ENCODE measurements at places on chromosomes 4 and X.
A peak's percentile ranks its signal among the peaks of the same experiment; 100 is the strongest.

GRCh38 chr4:101724093-101724492 lies 66.4 kb upstream of the BANK1 start:
- DNase-seq, result no peak

DNA sequence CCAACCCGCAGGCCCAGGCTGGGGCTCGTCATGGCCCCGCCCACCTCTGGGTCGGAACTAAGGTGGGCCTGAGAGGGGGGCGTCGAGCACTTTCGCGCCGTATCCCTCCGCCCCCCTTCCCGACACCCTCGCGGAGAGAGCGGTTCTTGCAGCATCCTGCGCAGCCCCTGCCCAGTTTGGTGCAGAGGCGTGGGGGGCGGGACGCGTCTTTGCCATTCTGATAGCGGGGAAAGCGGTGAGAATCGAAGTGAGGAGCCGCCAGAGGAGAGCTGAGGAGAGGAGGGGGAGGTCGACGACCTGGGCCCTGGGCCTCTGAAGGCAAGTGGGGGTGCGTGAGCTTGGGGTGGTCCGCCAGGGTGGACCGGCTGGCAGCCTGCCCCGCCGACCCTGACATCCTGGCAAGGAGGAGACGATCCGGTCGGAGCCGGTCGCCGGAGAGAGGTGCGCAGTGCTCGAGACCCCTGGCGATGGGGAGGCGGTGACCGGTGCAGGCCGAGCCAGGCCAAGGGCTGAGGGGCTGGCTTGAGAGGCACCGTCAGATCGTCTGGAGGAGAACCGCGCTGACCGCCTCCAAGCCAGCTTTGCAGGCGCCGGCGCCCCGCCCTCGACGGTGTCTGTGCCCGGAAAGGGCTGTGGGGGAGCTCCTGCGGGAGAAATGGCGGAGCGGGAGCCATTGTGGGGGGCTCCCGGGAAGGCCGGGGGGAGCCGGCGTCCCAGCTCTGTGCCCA lies 25.5 kb downstream of the GPRASP3 start:
- DNase-seq, result no peak

- no peak for DNase-seq
These were observed 272.2 kb downstream of the FRMPD4 start for GRCh38 chrX:12410523-12410922.

DNA sequence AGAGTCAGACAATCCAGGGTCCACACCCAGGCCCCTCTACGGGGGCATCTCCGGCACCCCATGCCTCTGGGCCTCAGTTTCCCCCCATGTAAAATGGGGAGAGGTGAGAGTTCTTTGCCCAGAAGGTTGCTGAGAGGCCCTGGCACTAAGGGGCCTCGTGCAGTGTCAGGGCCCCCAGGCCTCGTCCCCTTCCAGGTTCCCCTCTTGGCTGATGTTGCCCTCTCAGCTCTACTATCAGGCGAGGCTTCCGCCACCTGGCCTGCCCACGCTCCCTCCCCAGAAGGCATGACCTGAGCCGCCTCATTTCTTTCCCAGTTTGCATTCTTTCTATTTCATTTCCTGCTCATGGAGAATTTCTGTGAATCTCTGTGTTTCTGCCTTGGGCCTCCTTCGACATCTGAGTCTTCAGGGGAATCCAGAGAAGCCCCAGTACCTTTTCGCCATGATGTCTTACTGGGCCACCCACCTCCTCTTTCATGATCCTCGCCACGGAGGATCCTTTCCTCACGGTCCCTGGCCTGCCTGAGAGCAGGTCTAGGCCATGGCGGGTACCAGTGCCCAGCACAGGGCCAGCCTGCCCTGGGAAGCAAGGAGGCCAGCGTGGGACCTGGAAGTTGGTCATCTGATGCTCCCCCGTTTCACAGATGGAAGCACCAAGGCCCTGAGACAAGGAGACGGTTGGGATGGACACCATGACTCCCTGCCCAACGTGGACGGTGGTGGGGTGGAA lies 21.9 kb upstream of the MRFAP1 start:
- no peak for DNase-seq

- DNase-seq, result no peak
These were observed 36.9 kb downstream of the HMX1 start for GRCh38 chr4:8834681-8835220.

DNA sequence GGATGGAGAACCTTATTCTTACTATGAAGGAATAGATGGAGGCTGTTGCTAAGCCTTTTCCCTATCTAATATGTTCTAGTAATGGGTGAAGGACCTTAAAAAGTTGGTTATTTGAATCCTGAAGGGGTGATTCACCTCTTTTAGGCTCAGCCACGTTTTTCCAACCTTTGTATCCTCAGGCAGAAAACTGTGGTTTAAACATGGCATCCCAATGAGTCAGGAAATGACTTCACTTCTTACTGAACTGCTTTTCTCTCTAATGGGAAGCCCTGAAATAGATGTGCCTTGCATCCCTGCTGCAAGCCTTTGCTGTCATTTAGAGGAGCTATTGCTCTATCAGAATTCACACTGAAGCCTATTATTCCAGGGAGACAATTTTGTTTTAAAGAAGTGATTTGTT lies 191.0 kb upstream of the ARX start:
- DNase-seq, result no peak

- no peak for DNase-seq
These were observed 342.7 kb downstream of the PDGFC start for GRCh38 chr4:156628858-156629257.

DNA sequence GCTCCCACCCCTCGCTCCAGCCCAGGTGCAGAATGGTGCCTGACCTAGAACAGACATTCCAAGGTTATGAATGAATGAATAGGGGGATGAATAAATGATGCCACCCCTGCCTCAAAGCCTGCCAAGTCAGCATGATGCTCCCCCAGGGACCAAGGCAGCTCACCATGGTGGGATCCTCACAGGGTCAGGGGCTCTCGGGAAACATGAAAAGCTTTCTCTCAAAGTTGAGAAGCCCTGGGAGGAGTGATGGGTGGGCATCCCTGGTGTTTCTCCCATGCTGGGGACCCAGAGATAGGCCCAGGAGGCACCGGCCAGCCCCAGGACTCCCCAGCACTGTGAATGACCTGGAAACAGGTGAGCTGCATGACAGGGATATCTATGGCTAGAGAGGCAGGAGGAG lies 58.9 kb downstream of the HTRA3 start:
- DNase-seq, result no peak

GRCh38 chrX:131617182-131617581 lies 73.3 kb downstream of the OR13H1 start:
- no peak for DNase-seq

- DNase-seq, result no peak
These were observed 46.9 kb upstream of the PABPC1L2A start for GRCh38 chrX:73126240-73126639.

DNA sequence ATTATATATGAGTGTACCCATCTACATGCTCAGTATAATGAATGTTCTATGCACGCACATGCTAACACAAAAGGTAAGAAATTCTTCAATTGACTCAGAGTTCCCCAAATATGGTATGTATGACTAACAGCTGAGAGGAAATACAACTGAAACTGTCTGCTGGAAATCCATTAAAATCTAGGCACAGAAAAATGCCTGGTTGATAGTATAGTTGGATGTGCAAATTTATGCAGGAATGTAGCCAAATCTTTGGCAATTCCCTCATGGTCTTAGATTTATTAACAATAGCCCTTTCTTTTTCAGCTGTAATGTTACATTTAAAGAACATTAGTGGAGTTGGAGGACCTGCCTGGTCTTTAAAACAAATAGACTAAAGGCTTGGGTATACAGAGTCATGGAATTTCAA lies 5.5 kb downstream of the CAMK2D start:
- DNase-seq, result no peak

DNA sequence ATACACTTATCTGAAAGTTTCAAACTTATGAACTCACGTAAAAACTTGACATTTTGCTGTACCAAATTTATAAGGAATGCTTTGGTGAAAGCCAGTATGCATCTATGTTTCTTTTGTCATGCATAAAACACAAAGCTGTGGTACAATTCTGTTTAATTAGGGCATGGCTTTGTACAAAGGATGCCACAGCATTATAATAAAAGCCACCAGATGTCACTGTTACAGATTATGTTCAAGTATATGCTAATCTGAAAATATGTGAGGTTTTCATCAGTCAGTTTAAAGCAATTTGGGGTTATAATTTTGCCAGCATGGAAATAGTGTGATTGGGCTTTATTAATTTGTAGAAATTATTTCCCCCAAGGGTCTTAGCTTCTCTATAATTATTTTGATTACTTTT lies 69.0 kb downstream of the ATOH1 start:
- DNase-seq, result no peak

DNA sequence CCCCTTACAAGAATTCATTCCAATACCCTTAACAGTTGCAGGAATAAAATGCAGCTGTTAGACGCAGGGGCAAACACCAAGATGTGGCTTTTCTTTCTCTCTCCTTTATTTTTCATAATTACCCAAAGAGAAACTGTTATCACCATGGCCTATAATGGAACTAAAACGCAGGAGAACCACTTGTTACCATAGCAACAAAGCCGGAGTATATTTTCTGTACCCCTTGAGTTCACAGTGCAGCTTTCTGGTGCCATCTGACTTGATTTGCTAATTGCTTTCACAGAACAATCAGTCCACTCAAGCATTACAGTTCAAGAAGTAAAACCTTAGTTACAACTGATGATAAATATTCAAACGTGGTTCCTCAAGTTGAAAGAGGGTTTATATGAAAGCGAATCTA lies 157.9 kb downstream of the AMELX start:
- DNase-seq, result no peak

GRCh38 chrX:76279007-76279406 lies 106.1 kb downstream of the PBDC1 start:
- DNase-seq, result peak; percentile 7

DNA sequence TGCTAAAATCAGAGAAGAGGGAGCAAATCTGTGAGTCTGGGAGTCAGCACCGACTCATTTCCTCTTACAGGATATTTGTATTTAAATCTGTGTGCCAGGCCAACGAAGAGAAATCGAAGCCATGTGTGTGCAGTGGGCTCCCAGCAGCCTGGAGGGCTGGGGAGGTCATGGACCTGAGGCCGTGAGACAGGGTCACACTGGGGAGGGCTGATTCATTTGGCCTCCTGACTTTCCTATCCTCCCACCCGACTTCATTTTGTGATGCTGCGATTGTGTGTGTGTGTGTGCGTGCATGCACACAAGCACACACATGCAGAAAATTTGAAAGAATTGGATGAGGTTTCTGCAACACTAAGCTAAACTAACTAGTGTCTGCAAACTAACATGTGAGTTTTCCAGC lies 48.7 kb upstream of the STX18 start:
- DNase-seq, result no peak

DNA sequence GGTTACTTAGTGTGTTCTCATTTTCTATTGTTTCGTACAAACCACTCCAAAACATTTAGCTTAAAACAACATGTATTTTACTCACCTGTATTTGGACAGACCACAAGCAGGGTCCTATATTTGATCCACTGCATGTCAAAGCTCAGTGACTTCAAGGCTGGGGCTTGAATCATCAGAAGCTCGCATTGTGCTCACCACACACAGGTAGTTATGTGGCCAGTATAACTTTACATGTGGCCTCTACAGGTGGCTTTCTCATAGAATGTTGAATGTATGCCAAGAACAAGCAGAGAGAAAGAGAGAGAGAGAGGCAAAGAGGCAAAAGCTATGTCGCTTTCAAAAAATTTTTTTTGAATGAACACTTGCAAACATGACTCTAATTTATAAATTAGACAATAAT lies 107.6 kb downstream of the QRFPR start:
- DNase-seq, result no peak

- DNase-seq, result no peak
These were observed 105.8 kb upstream of the MAGEB18 start for GRCh38 chrX:26032111-26032912.

- DNase-seq, result no peak
These were observed 332.7 kb downstream of the MID1IP1 start for GRCh38 chrX:39133971-39134370.

- no peak for DNase-seq
These were observed 317.1 kb upstream of the GALNT7 start for GRCh38 chr4:172851534-172851933.

- no peak for DNase-seq
These were observed at the start of gene ZNF185 for GRCh38 chrX:152897222-152898131. Gene ZNF185 (plus strand): TSS chrX:152898067. CDS start chrX:152914490, 16,423 bp downstream.

- no peak for DNase-seq
These were observed 13.2 kb upstream of the CLDN24 start for GRCh38 chr4:183335369-183335940.

- DNase-seq, result peak; percentile 52
These were observed 206.0 kb downstream of the BCOR start for GRCh38 chrX:39891781-39892180.

GRCh38 chrX:39577985-39578869 lies 519.5 kb downstream of the BCOR start:
- DNase-seq, result peak; percentile 82

- no peak for DNase-seq
These were observed 9.9 kb upstream of the SPON2 start for GRCh38 chr4:1182313-1182712.

- no peak for DNase-seq
These were observed 16.0 kb downstream of the IGFBP7 start for GRCh38 chr4:57093845-57094831.

- no peak for DNase-seq
These were observed 32.7 kb upstream of the NKRF start for GRCh38 chrX:119638725-119639471.

- DNase-seq, result no peak
These were observed 163.6 kb upstream of the FAT1 start for GRCh38 chr4:186887291-186887700.

DNA sequence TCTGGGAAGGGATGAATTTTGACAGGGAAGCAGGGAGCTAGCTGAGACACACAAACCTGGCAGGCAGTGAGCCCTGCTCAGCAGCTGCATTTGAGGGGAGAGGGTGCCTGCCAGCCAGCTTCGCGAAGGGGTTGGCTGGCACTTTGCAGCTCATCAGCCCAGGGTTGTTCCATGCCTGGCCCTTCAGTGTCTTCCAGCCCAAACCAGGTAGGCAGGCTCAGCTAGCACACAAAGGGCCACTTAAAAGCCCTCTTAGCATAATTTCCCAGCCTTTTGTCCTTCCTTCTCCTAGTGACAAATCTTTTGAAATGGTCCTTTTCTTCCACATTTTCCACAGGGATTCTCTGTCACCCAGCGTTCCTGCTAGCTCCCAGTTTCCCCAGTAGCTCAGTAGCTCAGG lies 4.3 kb upstream of the FRMPD3 start:
- no peak for DNase-seq

GRCh38 chrX:34659575-34659974 lies 2.5 kb upstream of the TMEM47 start:
- DNase-seq, result no peak

GRCh38 chrX:1249101-1249887 lies 19.3 kb upstream of the CSF2RA start:
- no peak for DNase-seq

DNA sequence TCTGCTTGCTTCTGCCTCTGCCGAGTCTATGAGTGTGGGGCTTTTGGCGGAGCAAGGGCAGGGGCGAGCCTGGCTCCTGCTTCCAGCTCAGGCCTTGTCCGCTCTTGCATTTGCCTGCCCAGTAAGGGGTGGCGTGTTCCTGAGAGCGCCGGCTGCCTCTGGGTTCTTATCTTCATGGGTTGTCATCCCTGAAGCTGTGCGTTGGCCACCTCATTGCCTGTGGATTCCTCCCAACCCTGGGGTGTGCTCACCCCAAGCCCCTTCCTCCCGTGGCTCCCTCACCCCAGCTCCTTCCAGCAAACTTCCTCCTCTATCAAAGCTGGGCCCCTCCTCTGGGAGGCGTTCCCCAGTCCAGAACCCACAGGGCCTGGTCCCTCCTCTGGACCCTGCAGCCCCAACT lies 17.5 kb downstream of the SH3BP2 start:
- no peak for DNase-seq

- no peak for DNase-seq
These were observed 176.5 kb downstream of the AR start for GRCh38 chrX:67720344-67720743.
